ENCODE measurements at places on chromosomes 2 and 18.

GRCh38 chr2:181334158-181334826 is 122.9 kb upstream of the ITGA4 start:
- DNase-seq, result no peak

DNA sequence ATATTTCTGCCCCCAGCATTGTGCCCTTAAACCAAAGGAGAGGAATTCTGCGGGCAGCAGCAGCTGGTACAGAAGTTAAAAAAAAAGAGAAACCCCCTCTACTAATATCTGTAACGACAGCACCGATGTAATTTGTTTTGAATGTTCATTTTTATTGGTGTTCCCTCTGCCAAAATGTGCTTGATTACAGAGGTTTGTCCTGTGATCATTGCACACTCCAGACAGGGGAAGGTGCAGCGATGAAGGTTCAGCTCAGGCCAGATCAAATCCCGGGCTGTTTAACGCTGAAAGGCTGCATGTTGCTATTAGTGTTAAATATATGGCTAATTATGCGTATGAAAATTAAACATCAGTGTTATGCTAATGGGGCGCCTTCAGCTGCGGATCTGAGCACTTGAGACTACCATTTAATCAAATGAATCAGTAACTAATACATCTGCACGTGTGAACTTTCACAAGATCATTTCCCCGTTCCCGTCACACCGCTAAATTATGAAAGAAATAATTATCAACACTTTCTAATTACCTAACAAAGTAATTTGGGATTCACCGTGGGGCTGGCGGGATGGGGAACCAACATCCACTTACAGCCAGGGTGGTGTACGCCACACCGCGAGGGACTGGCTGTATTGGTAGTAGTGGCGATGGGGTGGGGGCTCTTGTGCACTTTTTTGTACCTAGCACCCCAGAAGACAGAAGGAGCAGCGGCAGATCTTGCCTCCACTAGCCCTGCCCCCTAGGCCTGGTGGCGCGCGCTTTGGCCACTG is 1.5 kb upstream of the DLX1 start:
- no peak for DNase-seq

DNA sequence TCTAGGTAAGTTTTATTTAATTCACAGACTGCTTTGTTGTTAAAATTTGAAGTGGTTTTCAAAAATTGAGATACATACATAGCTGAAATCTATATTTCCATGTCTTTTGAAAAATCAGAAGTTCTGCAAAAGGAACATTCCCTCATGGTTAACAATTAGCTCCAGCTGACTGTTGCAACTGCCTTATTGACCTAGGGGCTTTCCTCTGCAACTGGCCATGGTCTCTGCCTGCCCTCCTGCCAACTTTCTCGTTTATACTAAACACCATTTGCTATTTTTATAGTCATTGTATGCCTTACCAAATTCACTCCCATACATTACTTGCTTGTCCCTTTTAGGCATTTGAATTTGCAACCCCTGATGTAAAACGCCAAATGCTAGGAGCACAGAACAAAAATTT is 107.2 kb downstream of the PID1 start:
- no peak for DNase-seq

DNA sequence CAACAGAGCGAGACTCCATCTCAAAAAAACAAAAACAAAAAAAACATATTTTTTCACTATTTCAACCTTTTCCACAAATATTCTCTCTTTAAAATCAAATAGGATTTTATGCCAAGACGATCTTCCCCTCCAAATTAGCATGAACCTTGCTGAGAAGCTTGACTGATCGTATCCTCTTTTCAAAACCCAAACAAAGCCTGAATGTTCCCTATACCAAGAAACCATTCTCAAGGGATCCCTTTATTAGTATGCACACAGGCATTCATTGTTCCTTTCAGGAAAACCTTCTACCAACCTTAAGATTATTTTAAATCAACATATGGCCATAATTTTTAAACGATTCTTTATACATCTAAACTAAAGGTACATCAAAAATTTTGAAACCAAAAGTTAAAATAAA is 6.3 kb downstream of the SPIRE1 start:
- DNase-seq, result no peak

GRCh38 chr2:231542136-231542535 is 11.9 kb upstream of the NMUR1 start:
- DNase-seq, result no peak

GRCh38 chr2:134070281-134070741 is 183.6 kb upstream of the MGAT5 start:
- no peak for DNase-seq

DNA sequence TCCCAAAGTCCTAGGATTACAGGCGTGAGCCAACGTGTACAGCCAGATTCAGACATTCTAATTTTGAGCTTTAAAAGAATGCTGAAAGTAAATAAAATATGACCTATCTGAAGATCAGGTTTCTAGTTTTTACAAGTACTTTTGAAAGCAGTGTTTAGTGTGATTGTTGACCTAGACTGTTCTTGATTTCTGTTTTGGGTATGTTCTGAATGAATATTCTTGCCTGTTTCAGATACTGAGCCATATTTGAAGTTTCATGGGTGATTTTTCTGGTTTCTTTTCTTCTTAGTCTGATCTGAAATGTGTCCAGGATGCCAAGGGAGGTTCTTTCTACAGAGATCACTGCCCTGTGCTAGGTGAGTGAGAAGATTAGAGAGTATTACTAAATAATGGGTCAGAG is 37.2 kb downstream of the MIB1 start:
- no peak for DNase-seq

- DNase-seq, result no peak
These were observed 79.8 kb downstream of the C1QL2 start for GRCh38 chr2:119078796-119079195.

All from cerebellar nuclear complex (tissue), 1 donor.